Effector CD4-positive, alpha-beta T cell (primary cell): ENCODE measurements at places on chromosomes 3 and 15.

DNA sequence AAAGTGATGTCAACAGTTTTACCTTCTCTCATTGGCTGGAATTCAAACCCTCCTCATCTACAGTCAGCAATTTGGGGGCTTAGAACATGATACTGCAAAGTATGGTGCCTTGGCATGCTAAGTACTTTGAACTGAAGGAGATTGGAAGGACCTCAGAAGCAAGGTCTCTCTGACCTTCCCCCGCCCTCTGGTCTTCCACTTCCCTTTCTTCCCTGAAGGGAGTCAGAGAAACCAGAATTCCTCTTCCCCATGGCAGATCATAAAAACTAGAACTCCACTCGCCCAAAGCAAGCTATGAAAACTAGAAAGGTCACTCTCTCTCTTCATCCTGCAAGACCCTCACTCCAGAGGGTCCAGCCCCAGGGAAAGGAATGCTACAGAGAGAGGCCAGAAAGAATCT lies 64.2 kb downstream of the CD200R1L start:
- no peak for DNase-seq

- DNase-seq, result no peak
These were observed 21.8 kb downstream of the LRRC31 start for GRCh38 chr3:169847896-169848295.

- no peak for DNase-seq
These were observed 14.5 kb upstream of the SLITRK3 start for GRCh38 chr3:165210727-165211126.

- DNase-seq, result no peak
These were observed 18.4 kb upstream of the RAD18 start for GRCh38 chr3:8981700-8982099.

DNA sequence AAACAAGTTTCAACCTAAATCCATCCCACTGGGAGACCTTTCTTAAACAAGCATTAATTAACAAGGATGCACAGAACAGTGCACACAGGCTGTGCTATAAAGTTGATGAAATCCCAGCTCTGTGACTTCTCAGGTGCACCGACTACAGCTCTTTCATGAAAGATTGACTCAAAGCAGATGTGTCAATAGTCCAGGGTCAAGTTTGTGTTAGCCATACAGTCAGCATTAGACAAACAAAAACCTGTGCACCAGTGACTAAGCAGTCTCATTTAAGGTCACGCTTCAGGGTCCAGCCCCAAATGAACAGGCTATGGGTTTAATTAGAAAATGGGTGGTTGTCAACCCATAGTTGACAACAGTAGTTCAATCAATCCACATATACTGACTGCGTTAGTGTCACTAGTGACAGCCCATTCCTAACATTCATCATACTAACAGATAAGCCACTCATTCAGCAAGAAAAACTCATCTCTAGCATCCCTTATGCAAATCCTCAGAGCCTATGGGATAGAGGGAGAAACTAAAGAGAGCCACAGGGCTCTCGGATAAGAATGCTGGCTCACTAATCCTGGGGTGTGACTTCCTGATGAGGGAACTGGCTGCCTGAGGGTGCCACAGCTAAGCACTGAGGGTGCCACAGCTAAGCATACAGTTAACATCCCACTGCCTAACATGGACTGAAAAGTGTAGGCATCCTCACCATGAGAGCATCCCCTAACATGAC lies 84.1 kb downstream of the WNT5A start:
- no peak for DNase-seq

DNA sequence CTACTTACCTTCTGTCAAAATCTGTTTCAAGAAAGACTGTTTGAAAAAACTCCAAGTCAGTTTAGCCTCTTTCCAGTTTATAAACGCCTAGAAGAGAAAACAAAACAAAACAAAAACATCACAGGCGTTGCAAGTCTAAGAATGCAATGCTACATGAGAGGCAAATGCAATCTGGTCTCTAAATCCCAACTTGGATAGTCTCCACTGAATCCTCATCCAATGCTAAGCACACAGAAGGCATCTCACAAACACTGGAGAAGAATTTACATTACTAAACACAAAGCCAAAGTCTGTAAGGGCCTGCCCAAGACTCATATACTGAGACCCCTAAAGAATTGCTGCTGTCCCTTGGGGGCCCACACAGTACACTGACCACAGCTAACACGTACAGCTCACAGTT lies 18.4 kb downstream of the RFT1 start:
- DNase-seq, result no peak

- DNase-seq, result no peak
These were observed 7.6 kb downstream of the B2M start for GRCh38 chr15:44718927-44719292.
